ENCODE measurements at places on chromosomes 3 and 15.

DNA sequence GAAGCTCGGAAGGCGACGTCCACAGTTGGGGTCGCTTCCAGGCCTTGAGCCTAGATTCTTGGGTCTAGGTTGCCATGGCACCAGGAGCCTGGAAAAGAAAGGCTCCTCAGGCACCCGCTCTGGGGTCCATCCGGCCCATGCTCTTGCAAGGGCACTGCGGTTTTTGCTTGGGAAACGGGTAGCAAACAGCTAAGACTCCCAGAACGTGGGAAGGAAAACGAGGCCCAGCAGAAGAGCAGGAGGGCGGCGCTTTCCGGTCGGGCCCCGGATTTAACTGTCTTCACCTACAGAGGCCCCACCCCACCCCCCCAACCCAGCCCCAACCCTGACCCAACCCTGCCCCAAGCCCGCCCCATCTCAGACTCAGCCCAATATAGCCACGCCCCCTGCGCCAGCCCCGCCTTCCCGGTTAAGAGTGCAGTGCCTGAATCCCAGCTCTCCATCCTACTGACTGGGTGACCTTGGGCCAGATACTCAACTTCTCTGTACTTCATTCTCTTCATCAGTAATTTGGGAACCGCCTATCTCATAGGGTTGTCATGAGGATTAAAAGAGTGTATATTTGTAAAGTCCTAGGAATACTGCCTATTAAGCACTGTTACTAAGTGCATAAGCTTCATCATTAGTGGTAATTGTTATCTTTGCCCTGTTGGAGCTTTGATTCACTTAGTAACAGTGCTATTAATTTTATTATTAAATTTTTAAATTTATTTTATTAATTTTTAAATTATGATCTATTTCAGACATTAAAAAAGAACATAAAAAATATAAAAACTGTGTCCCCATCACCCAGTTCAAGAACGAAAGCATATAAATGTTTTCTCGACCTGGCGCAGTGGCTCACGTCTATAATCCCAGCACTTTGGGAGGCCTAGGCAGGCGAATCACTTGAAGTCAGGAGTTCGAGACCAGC lies 28.4 kb upstream of the SMAD6 start:
- DNase-seq, result peak; percentile 49

GRCh38 chr3:142609136-142609535 lies 12.9 kb downstream of the PLS1 start:
- DNase-seq, result no peak

GRCh38 chr15:28093752-28094535 lies 5.2 kb downstream of the OCA2 start:
- no peak for DNase-seq

- no peak for DNase-seq
These were observed 1.4 kb downstream of the FEZF2 start for GRCh38 chr3:62371720-62372591.

GRCh38 chr3:56970461-56970879 lies 90.0 kb upstream of the SPATA12 start:
- DNase-seq, result no peak

GRCh38 chr15:49185473-49185872 lies 15.4 kb downstream of the GALK2 start:
- DNase-seq, result no peak

DNA sequence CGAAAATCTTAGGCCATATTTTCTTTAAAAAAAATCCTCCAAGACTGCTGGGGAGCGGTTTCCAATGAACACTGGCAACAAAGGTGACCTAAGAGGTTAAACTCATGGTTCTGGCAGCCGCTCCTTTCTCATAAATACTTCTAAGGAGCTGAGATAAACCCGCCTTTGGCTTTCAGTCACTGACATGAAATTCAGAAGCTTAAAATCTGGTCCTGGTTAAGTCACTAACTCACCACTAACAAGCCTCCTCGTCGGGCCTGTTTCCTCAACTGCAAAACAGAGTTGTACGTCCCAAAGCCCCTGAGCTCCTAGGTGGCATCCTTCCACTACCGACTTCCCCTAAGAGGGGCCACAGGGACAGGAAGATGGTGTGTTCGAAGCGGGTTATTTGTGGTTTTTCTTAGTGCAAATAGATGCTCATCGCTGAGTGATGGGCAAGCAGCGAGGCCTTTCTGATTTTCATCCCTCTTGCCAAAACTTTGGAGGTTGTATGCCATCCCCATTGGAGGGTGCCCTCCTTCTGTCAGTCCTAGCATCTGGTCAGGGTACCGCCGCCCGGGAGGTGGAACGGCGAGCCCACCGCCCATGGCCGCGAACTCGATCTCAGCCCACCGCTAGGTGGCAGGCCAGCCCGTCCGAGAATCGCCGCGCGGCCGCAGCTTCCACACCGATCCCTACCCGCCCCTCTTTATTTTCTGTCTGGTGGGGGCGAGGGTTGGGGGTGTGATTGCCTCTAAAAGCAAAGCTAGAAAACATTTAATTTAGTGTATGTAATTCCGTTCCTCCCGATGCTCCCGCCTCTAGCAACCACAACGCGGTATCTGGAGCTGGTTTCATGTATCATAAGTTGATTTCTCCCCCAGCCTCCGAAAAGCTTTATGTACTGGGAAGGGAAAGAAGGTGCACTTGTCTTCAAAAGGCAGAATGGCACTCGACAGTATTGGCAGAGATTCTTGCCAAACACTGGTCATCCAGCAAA lies 4.6 kb downstream of the BCL6 start:
- peak; percentile 90 for DNase-seq

GRCh38 chr15:74863239-74864056 lies 9.7 kb downstream of the SCAMP2 start:
- no peak for DNase-seq

DNA sequence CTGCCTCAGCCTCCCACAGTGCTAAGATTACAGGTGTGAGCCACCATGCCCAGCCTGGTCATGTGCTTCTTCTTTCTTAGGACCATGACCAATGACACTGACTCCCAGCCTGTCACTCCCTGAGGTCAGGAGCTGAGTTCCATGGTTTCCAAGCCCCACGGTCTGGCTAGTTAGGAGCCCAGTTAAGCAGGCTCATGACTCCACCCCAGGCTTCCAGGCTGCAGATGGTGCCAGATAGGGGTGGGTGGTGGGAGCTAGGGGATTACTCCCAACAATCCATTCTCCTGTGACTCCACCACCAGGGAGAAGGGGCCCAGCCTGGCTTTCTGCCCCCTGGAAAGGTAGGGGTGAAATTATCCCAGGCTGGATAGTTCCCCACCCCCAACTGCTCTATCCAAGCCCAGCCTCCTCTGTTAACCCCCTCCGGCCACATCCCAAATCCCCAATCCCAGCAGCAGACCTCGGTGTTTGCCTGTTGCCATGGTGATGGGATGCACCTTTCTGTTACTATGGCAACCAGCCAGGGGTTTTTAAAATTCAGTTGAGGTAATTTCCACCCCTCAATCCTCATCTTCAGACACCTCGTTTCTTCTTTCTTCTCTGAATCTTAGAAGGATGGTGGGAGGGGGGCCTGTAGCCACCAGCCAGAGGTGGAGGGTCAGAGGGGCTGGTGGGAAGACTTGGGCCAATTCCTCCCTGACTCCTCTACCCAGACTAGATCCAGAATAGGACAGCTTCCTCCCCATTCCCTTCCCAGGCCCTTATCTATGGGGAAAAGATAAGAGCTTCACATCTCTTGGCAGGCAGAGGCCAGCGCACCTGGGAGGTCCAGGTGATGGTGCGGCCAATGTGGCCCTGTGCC lies 22.5 kb upstream of the SEMA3F start:
- DNase-seq, result no peak

GRCh38 chr15:46409841-46410301 lies 775.0 kb downstream of the SQOR start:
- DNase-seq, result no peak

DNA sequence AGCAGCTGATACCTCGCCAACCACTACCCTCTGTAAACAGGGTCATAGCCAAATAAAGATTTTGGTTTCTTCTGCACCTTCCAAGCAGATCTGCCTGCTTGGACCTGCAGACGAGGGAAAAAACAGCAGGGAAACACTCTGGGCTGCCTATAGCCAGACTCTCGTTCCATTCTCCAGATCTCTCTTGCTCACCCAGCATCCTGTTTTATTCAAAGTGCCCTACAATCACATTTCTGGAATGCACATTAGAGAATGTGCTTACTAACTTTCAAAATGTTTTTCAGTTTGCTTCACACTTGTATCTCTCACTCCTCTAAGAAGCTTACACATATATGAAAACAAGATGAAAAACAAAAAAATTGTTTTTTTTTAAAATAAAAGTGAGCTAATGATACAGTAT lies 71.4 kb downstream of the MLH1 start:
- DNase-seq, result peak; percentile 32
